DMS 273 treated with DMSO at 0.1 percent for 48 hours (cell line): ENCODE measurements at places on chromosomes 6 and 20.
A peak's percentile ranks its signal among the peaks of the same experiment; 100 is the strongest.

DNA sequence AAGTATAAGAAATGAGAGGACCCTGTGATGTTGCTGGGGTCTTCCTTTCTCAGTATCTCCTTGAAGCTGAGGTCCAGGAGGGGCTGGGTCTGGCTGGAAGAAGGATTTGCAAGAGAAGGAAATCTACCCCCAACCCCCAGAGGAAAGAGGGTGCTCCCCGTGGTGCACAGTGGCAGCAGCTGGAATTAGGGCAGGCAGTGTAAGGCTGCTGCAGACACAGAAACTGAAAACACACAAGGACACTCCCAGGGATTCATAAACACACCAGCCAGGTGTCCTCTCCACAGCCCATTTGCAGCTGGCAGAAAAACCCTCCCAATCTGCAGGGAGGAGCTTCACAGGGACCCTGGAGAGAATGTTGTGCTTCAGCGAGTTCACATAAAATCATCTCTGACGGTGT, 297.2 kb downstream of the CDH26 start:
- DNase-seq: no peak

- DNase-seq: no peak
These were observed 44.3 kb downstream of the TM9SF4 start for GRCh38 chr20:32153771-32154170.

GRCh38 chr20:46190478-46191167, 72.5 kb downstream of the CD40 start:
- DNase-seq: no peak

DNA sequence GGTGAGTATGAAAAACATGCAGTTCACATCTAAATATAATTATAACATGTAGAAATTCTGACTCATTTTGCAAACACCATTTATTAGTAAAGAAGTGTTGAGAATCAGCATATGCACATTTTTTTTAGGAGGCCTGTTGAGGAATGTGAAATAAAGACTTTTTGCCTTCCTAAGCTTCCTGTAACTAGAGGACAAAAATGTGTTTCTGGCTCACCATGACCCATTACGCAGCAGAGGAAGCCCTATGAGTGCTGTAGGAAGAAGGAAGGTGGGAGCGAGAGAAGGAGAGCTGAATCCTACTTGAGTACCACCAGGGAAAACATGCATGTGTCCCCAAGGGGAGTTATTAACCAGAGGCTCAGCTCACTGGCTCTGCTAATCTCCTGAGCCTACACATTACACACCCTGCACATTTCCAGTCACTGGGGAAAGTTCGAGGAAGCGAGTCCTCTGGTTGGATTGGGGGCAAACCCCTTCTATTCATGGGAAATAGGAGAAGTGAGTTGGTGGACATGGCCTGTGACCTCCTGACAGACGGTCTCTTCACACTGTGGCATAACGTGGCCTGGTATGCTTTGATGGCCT, 540.5 kb upstream of the JAG1 start:
- no peak for DNase-seq

DNA sequence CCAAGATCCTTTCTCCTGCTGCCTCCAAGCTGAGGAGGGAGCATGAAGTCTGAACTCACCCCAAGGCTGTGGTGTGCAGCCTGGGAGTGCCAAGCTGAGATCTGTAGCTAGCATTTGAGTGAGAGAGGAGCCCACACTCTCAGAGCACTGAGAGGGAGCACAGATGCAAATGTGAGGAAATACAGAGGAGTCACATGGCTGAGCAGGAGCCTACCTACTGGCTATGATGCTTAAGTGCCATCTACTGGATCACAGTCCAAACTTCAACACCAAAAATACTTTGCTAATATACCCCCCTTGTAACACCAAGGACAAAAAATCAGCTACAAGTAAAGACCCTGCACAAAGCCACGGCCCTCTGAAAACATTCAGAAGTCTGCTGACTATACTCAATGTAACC, 94.4 kb upstream of the IMPG1 start:
- no peak for DNase-seq

- DNase-seq: no peak
These were observed 3.2 kb upstream of the BPIFA1 start for GRCh38 chr20:33232486-33233072.

GRCh38 chr6:151060766-151061531, 178.8 kb upstream of the AKAP12 start:
- DNase-seq: no peak

- peak; percentile 25 for DNase-seq
These were observed 98.4 kb downstream of the MRPL14 start for GRCh38 chr6:44028789-44029310.

GRCh38 chr6:2021713-2022125, 223.7 kb downstream of the GMDS start:
- peak; percentile 59 for DNase-seq

DNA sequence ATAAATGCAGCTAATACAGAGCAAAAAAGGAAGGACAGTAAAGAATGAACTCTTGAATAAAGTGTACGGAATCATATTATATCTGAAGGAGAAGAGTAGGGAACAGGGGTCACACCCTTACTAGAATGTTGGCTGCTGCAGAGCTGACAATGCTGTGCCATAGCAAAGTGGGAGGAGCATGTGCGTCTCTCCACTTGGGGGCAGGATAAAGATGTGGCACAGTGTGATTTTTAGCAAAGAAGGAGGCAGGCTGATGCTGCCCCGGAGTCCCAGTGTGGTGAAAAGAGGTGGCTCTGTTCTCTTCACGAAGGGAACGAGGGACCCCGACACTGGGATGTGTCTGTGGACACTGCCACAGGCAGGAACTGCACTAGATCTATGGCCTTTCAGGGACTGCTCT, 67.5 kb downstream of the INSM1 start:
- DNase-seq: no peak

- DNase-seq: no peak
These were observed 11.1 kb upstream of the SLC16A10 start for GRCh38 chr6:111076024-111076695.

- DNase-seq: no peak
These were observed 73.2 kb downstream of the RSPO3 start for GRCh38 chr6:127191716-127192115.

GRCh38 chr20:25313593-25313992, 65.7 kb downstream of the PYGB start:
- DNase-seq: no peak

GRCh38 chr6:137849981-137850714, 16.9 kb upstream of the TNFAIP3 start:
- DNase-seq: no peak

DNA sequence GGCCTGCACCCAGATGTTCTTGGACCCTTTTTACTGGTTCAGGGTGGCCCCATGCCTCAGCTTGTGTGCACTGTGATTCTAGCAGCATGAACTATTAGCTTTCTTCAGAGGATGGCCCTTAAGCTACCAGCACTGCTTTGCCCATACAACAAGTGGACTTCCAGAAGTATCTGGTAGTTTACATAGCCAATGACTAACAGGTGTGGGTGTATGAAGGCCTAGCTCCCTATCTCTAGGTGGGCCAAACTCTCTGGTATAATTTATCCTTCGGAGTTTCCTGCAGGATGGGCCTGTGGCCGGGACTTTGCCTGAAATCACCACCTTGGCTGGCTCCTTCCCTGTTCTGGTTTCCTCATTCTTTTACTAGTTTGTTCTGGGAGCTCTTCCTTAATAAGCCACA, 26.1 kb upstream of the JAG1 start:
- DNase-seq: no peak

GRCh38 chr6:130252527-130253237, 29.9 kb upstream of the SAMD3 start:
- no peak for DNase-seq

DNA sequence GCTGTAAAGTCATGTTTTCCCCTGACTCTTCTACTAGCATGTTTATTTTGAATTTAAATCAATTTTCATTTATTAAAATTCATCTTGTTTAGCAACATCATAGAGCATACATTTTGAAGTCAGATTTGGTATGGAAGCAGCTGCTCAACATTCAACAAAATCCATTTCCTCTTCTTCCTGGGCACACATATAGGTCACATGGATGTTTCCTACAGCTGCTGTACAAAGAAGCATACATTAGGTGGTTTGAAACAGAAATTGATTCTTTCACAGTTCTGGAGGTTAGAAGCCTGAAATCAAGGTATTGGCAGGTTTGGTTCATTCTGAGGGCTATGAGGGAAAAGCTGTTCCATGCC, 495.2 kb downstream of the RFPL4B start:
- no peak for DNase-seq

DNA sequence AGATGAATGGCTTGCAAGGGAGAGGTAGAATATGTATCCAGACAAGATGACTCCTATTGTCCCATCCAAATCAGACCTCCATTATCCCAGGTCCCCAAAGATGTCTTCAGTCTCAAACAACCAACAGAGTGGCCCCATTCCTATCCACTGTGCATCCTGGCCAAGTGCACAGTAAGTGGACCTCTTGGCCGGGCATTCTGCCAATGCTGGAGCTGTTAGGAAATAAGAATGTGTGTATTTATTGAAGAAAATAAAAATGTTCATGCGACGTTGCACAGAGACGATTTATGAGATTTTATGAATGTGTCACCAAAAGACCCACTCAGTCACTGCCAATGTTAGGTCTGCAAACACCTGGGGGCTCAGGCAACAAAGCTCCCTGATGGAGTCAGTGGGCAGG, 196.0 kb downstream of the MAFB start:
- no peak for DNase-seq

DNA sequence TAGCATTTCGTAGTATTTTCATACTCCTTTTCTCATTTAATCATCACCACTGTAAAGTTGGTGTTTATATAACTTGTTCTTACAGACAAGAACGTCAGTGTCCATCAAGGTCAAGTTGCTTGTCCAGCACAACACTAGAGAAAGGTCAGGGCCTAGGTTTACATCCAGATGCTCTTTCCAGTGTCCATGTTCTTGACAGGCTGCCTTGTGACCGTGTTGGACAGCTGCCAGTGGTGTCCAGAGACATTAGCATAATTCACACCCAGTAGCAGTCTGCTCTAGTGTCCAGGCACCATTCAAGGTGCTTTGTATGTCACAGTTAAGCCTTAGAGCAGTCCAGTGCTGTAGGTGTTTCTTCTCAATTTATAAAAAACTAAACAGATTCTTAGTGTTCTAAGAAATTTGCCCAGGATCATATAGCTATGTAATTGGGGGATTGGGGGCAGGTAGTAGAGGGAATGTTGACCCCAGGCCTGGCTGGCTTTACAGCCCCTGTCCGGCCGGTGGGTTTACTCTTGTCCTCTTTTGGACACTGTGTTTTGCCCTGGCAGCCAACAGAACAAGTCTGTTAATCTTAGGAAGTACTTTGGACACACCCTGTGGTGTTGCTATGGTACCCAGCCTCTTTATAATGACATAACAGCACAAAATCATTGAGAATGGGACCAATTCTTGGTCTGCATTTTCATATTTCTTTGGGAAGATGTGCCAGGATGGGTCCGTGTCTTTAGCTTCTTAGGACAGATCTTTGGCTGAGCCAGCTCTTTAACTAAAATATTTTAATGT, 8.0 kb downstream of the STK35 start:
- no peak for DNase-seq

- DNase-seq: no peak
These were observed 74.8 kb upstream of the PLN start for GRCh38 chr6:118473266-118473665.

DNA sequence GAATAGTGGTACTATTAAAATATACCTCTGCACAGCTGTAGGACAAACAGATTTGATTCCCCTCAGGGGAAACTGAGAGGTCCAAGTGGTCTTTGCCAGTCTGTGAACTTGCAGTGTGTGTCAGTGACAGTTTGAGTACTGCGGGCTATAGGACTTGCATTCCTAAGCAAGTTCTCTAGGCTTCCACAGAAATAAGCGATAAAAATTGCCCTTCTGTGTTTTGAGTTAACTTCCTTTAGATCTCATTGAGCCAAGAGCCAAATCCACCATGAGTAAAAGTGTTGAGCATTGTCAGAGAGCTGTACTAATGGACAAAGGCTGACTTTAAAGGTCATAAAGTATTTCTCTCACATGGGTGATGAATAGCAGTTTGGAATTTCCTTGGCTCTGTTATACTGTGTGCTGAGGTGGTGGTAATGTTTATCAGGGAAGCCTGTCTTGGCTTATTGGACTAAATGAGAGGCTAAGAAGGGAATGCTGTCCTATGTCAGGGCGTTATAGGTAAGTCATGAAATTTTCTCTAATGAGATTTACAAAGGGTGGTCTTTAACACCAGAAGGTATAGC, 122.6 kb upstream of the MAP3K7 start:
- DNase-seq: no peak

GRCh38 chr20:64229507-64230061, 26.0 kb upstream of the PCMTD2 start:
- no peak for DNase-seq

- DNase-seq: peak; percentile 69
These were observed 168.3 kb upstream of the SPACA1 start for GRCh38 chr6:87879132-87879861.

DNA sequence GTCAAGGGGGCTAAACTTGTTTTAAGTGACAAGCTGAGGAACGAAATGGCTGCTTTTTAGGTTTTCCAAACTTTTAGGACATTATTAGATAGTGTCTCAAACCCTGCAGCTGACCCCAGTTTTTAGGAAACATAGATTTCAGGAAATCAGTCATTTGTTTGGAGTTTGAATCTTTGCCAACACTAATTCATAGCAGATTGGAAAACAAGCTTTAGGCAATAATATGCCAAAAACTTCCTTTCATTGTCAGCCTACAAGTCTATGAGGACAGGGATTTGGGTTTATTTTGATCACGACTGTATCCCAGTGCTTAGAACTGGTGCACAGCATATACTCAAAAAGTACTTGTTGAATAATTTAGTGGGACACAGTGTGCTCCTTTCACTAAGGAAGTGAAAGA, 123.2 kb downstream of the TINAG start:
- DNase-seq: no peak

GRCh38 chr6:74447013-74447412, 751.0 kb downstream of the CD109 start:
- DNase-seq: no peak

DNA sequence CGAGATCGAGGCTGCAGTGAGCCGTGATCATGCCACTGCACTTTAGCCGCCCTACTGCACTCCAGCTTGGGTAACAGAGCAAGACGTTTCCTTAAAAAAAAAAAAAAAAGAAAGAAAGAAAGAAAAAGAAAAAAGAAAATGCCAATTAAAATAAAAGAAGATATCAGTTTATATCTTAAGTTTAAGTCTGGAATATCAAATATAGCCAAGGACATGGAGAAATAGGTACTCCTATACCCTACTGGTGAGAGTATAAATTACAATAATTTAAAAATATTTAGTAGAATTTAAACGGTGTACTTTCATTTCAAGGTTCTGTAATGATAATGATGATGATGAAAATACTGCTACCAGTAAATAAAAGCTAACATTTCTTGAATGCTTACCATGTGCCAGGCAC, 3.8 kb upstream of the TRIM31 start:
- DNase-seq: no peak

GRCh38 chr6:147548921-147549475, 40.5 kb downstream of the SAMD5 start:
- no peak for DNase-seq
